ENCODE measurements at places on chromosomes 6 and 20.

DNA sequence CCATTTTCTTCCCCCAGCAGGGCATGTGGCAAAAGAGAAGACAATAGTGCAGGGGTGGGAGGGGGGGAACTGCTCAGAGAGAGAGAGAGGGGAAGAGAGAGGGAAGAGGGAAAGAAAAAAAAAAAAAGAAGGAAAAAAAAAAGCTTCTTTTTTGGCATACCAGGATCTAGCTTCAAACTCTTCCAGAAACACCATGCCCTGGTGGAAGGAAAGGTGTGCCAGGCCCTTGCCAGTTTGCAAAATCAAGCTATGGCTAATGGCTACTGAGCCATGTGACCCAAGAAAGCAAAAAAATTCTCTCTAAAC is 326 bp downstream of the ZMYND8 start:
- no peak for DNase-seq

DNA sequence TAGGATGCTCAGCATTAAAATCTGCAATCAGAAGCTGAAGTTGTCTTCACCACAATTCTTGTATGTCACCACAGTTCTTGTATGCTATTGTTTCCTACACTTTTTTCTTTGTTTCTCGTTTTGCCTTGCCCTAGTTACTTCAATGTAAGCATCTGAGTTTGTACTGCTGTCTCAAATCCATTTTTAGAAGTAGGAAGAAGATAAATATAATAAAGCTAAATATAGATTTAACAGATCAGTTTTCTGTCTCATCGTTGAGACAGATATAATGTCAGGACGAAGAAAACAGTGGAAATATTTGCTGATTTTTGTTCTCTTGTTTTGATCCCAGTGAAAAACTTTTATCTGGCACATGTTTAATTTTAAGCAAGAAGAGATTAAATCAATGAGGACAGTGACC is 318.0 kb downstream of the QKI start:
- DNase-seq: no peak

DNA sequence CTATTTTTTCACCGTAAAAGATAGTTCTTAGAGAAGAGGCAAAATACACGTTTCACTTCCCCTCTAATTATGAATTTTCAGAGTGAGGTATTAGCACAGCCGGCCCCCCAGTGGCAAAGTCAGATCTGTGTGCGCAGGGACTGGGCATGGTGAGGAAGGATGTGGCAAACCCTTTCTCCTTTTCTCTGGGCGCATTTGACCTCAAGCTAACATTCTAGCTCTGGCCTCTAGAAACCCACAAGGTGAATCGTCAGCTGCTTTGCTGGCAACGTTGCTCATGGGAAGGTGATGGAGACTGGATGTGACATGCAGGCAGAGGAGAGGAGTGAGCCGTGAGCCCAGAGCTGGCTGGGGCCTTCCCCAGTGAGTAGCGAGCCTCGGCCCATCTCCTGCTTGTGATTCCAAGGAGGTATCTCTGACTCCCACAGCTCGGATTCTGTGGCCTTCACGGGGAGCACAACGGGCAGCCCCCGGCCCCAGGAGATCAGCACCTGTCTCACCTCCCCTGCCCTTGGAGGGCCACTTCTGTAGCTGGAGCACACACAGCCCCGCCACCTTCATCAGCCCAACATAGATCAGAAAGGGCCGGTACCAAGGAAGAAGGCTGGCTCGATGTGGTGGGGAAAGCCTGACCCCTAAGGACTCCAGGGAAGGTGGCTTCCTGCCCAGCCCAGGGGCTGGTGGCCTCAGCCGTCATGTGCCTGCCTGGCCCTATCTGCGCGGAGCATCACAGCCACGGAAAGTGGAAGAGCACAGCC is 152.8 kb downstream of the TAF4 start:
- no peak for DNase-seq

DNA sequence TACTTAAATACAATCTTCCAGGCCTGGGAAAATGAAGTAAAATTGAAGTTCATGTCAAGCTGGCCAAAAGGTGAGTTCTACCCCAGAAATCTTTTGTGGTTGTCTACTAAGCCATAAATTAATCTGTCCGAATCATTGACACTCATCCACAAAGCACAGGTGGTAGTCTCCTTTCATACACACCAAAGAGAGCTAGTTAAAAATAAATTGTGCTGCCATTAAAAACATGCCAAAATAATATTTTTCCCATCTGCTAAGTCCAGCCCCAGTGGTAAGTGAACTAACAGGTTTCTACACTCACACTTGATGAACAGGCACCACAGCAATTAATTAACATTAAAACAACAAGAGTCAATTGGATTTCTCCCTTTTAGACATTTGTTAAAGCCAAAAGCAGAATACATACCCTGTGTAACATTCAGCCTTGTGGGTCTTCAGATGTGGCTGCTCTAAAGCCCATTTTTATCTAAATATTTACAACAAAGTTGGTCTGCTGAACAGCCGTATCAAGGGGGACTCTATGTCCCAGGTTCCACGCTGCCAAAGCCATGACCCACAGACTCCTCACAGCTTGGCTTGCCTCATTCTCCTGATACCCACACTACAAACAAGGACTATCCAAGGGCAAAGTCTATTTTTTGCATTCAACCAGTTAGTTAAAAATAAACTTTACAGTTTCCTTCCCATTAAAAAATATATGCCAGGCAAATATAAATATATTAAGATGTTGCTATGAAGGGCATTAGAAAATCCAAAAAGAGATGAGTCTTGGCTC is 490.4 kb downstream of the BMP2 start:
- no peak for DNase-seq

GRCh38 chr20:59577809-59578435 is 26.4 kb upstream of the PHACTR3 start:
- DNase-seq: no peak

DNA sequence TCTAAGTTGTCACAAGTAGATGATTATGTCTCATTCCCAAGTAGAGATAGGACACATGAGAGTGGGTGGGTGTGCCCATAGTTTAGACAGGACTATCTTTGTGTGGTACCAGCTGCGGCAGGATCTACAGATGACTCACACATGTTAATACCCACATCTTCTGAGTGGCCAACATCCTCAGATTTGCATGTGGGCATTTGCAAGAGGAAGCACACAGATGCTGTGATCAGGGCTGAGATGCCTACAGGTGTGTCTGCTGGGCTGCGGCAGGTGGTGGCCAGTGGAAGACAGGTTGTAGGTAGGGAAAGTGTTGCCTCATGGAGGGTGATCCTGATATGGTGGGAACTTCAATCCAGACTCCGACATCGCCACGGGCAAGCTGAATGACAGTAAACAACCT is 50.8 kb downstream of the UTRN start:
- DNase-seq: no peak

DNA sequence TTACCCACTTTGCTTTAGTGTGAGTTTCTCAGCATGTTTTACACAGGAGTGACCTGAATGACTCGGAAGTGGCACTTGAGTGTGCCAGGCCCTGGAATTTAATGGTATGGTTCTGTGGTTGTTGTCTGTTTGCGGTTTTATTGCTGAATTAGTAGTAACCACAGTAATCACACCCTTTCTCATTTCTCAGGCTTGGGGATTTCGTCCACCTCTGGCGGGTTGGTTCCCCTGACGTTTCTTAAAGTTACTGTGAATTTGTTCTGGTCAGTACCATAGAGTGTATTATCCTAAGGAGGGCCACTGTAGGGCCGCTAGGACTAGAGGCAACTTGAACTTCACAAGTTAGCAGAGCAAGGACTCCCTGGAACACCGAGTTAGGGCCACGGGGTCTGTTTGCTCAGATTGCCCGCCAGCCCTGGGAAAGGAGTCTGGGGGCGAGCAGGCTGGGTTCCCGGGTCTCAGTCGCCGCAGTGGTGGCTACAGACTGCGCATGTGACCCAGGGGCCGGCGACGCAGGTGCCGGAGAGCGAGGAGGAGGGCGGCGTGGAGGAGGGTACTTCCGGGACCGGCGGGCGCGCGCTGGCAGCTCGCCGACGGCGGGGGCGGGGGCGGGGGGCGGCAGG is 546 bp upstream of the KLHL32 start:
- peak; percentile 7 for DNase-seq

DNA sequence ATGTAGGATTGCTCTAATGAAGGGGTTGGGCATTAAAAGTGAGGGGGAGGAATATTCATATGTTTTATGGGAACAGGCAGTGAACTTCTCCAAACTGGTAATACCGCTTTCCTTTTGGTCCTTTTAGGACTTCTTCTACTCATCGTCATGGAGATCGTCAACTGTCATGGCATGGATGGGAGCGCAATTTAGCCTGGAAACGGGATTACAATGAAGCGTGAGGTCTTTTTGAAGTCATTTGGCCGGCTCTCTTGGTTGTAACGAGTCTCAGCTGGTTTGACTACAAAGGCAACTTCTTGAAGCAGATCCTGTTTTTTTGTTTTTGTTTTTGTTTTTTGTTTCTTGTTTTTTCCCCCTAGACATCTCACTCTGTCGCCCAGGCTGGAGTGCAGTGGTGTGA is 1.4 kb upstream of the HLA-E start:
- DNase-seq: no peak

GRCh38 chr6:84492241-84493165 is 265.1 kb upstream of the CEP162 start:
- peak; percentile 39 for DNase-seq

- DNase-seq: no peak
Observed at GRCh38 chr20:61220131-61220530, 31.9 kb upstream of the CDH4 start.

DNA sequence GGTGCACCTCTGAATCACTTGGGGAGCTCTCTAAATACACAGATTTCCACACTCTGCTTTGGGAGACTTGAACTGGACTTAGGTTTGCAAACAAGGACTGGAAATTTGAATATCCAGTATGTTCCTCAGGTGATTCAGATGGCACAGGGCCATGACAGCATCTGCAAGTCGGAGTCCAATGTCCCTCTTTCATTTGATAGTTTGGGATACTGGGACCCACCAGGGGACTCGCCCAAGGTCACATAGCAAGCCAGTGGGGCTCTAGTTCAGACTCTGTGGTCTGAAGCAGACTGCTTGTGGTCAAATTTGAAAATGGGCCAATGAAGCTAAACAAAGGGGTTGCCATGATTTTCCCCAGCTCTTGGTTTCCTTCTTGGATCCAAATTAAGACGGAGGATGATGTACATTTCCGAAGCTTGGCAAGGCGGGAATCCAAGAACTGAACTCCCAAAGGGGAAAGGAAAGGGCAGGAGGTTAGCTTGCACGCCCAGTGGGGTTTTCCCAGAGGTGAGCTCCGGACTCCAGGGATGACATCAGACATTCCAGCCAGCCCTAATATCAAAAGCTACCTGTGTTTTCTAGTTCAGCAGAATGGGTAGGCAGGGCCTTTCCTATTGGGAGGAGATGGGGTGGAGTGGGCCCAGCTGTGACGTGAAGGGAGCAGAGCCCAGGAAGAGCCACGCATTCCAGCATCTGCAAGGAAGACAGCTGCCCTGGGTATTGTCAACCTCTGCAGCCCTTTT is 3.4 kb upstream of the SYS1 start:
- DNase-seq: peak; percentile 67

GRCh38 chr6:105429676-105430075 is 26.8 kb upstream of the PREP start:
- no peak for DNase-seq

DNA sequence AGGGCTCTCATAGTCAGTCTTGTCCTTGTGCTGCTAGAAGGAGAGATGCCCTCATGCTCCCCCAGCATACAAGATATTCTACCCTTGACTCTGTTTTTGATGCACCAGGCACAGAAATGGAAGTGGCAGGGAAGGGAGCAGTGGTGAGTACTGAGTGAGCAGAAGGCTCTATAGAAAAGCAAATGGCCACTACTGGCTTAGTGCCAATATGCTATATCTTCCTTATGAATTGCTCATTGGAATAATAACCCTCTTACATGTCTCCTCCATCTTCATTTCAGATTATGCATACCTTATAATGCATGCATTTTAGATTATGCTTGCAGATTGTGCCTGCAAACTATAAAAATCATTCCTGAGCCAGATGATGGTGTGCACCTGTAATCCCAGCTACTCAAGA is 82.8 kb downstream of the MAP3K5 start:
- no peak for DNase-seq

DNA sequence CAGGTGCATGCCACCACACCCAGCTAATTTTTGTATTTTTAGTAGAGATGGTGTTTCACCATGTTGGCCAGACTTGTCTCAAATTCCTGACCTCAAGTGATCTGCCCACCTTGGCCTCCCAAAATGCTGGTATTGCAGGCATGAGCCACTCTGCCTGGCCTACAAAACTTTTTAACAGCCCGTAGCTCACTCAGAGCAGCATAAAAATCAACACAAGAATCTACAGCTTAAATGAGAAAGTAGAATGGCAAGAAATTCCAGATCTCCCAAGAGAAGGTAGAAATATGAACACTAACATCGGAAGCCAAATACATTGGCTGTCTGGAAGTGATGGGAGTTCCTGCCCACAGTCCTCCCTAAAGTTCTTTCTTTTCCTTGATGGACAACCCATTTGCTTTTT is 43.7 kb downstream of the SCGN start:
- no peak for DNase-seq

DNA sequence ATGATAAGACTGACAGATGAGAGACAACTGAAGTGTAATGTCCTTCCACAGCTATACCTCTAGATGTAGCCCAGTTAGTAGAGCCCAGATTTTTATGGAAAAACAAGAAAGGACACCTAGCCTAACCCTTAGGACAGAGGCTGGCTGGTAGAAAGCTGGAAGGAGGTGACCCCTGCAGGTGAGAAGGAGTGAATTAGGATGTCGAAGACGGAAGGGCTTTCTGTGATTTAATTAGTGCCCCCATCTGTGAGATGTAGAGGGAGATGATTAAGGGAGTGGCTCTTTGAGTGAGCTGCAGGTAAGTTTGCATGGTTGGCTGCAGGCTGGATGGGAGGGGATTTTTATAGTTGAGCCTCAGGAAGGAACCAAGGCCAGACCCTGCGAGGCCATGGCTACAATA is 82.8 kb downstream of the GFRA4 start:
- DNase-seq: no peak

DNA sequence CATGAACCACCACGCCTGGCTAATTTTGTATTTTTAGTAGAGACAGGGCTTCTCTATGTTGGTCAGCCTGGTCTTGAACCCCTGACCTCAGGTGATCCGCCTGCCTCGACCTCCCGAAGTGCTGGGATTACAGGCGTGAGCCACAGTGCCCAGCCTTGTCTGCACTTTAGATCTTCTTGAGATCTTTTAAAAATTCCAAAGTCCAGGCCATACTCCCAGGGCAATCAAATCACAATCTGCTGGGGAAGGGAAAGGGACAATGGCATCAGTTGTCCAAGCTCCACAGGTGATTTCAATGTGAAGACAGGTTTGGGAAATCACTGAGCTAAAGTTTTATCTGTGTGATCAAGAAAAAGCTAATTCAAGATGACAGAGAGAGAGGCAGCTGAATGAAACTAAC is 16.9 kb downstream of the NCOA6 start:
- DNase-seq: no peak

DNA sequence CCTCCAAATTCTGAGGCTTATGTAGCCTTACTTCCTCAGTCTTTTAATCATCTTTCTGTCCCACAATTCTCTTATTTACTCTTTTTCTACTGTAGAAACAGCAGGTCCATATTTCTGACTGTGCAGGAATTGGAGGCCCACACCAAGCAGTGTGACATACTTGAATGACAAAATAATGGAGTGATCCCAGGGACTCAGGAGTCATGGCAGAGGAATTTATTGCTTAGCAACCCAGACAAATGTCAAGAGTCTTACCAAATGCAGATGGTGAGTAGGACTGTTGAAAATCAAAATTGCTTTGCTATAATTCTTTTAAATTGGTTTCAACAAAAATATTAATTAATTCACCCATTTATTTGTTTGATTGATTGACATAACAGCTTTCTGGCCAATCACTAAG is 59.9 kb downstream of the HTR1B start:
- DNase-seq: peak; percentile 67

- no peak for DNase-seq
Observed at GRCh38 chr6:109701221-109701620, 10.1 kb downstream of the FIG4 start.

- DNase-seq: no peak
Observed at GRCh38 chr6:7574500-7574899, 15.5 kb upstream of the SNRNP48 start.

- DNase-seq: no peak
Observed at GRCh38 chr20:60300374-60300773, 342.2 kb downstream of the CDH26 start.
